Keratinocyte (primary cell): ENCODE measurements at places on chromosomes 7 and 10.

DNA sequence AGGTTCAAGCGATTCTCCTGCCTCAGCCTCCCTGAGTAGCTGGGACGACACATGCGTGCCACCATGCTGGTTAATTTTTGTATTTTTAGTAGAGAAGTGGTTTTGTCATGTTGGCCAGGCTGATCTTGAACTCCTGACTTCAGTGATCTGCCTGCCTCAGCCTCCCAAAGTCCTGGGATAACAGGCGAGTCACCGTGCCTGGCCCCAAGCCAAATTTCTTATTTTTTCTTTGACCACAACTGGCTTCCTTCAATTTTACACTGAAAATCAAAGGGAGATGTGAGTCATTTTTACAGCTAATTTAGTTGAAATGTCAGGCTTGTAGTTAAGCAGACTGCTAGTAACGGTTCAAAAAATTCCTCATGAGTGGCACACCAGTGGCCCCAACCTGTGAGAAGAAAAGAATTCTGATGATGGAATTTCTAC is 7.8 kb downstream of the RNF216 start:
- DNase-seq: peak; percentile 75

- no peak for DNase-seq
Measured at GRCh38 chr10:11823122-11823988, at the start of gene PROSER2. PROSER2 (plus strand) TSS chr10:11823356; CDS start chr10:11852078, 28,722 bp downstream.

GRCh38 chr7:71238581-71239295 is 106.8 kb downstream of the GALNT17 start:
- no peak for DNase-seq

DNA sequence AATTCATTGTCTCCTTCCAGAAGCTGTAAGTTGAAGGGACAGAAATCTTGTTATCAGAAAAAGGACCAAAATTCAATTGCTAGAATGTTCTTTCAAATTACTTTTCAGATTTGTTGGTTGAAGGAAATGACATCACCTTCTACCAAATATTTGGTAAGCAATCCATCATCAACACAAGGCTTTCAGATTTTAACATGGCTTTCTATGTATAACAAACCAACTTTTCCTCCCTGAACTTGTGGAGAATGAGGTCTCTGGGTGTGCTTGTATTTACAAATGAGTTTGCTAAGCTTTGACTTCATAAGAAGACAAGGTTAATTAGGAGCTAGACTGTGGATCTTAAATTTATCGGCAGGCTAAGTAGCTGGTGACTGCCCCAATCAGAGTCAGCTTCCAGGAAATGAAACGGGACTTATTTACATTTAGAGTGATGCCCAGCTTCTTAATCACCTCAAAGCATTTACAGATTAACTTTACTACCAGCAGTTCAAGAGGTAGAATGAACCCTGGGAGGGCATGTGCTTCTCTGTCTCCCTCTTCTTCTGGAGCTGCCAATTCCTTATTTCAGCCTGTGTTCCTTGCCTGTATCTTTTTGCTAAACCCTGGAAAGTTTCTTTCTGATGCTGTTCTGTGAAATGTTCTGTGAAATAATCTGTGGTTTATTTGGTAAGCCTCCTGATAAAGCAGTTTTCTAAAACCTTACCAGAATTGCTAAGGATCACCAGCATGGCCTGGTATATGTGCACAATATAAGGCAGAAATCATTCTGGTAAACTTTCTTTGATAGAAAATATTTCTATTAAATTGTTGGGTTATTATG is 248.8 kb upstream of the FZD8 start:
- no peak for DNase-seq

- no peak for DNase-seq
Measured at GRCh38 chr7:99268577-99268908, 4.1 kb upstream of the MYH16 start.

GRCh38 chr7:81736091-81736490 is 33.8 kb downstream of the HGF start:
- no peak for DNase-seq

GRCh38 chr7:45255187-45255586 is 97.6 kb downstream of the RAMP3 start:
- no peak for DNase-seq

DNA sequence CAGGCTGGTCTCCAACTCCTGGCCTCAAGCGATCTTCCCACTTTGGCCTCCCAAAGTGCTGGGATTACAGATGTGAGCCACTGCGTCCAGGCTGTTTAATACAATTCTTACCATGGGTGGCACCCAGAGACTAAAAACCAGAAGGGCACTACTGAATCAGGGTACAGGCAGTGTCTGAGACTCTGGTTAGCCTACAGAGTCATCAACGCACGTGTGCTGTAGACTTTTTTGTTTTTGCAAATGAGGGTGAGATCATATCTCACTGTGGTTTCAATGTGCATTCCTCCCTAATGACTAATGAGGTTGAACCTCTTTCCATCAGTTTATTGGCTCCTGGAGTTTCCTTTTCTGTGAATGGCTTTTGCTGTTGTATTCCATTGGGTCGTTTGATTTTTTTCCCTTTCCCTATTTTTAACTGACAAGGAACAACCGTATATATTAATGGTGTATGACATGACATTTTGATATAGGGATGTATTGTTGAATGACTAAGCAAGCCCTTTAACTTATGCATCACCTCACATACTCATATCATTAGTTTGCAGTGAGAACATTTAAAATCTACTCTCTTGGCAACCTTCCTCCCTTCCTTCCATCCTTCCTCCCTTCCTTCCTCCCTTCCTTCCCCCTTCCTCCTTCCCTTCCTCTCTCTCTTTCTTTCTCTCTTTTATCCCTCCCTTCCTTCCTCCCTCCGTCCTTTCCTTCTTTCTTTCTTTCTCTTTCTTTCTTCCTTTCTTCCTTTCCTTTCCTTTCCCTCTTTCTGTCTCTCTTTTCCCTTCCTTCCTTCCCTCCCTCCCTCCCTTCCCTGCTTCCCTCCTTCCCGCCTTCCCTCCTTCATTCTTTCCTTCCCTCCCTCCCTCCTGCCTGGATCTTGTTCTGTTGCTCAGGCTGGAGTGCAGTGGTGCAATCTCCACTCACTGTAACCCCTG is 9.3 kb upstream of the TMEM270 start:
- peak; percentile 93 for DNase-seq

GRCh38 chr10:63054889-63055611 is 78.1 kb upstream of the NRBF2 start:
- DNase-seq: no peak

GRCh38 chr7:143255564-143255963 is 7.7 kb upstream of the GSTK1 start:
- DNase-seq: no peak

DNA sequence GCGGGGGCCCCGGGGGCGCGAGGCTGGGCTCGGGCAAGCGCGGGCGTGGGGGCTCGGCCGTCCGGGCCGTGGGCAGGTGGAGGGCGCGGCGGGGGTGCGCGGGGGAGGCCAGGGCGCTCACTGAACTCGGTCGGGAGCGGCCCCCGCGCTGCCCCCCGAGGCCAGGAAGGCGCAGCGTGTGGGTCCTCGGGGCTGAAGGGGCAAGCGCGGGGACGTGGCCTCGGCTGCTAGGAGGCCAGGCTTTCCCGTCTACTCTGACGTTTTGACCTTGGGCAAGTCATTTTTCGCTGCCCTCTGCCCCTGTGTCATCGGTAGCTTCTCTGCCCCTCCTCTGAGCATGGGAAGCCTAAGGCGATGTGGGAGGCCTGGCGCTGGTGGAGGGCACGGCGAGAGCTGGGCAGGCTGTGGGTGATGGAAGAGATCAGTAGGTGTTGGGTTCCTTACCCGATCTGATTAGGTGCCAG is 441 bp downstream of the FBH1 start:
- DNase-seq: no peak

- DNase-seq: no peak
Measured at GRCh38 chr10:60209874-60210570, 179.7 kb downstream of the ANK3 start.

GRCh38 chr7:31070991-31071644 is 19.0 kb downstream of the ADCYAP1R1 start:
- DNase-seq: no peak
